ENCODE measurements at places on chromosomes 2 and 18.
A peak's percentile ranks its signal among the peaks of the same experiment; 100 is the strongest.

DNA sequence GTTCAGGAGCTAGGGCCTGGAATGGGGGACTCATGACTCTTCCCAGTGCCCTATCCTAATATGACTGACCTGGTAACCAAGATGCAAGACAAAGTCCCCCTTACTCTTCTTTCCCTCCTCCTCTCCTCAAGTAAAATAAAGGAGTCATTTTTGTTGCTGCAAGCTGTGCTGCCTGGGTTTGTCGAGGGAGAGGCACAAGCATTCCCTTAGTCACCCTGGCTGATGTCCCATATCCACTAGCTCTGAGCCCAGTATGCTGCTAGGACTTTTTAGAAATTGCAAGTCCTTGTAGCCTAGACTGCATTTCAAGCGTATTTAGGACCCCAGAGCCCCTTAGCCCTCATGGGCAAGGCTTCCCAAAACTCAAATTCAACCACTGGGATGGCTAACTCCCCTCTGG is 338.5 kb upstream of the SETBP1 start:
- DNase-seq = peak; percentile 30

GRCh38 chr2:159926695-159927094 is 128.7 kb upstream of the CD302 start:
- no peak for DNase-seq

GRCh38 chr2:200159829-200160781 is 146.4 kb upstream of the SPATS2L start:
- peak; percentile 69 for DNase-seq

GRCh38 chr2:24824966-24825882 is 32.0 kb downstream of the CENPO start:
- DNase-seq = peak; percentile 36

DNA sequence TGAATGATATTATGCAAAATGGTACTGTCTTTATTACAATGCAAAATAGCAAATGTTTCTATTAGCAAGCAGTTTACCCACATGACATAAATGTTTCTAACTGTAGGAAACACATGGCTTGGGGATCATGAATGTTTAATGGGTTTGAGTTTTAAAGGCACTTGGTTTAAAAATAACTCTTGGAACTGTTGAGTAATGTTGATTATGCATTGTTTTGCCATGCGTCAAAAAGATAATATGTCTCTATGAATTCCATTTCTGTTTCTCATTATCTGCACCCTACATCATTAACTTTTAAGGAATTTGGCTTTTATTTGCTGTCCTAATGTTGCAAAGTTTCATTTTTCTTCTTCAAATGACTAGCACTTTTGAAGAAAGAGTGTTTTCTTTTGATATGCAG is 1355.5 kb downstream of the SUCLG1 start:
- DNase-seq = peak; percentile 42

- peak; percentile 52 for DNase-seq
These were observed 25.6 kb downstream of the MAP3K2 start for GRCh38 chr2:127361929-127362885.

DNA sequence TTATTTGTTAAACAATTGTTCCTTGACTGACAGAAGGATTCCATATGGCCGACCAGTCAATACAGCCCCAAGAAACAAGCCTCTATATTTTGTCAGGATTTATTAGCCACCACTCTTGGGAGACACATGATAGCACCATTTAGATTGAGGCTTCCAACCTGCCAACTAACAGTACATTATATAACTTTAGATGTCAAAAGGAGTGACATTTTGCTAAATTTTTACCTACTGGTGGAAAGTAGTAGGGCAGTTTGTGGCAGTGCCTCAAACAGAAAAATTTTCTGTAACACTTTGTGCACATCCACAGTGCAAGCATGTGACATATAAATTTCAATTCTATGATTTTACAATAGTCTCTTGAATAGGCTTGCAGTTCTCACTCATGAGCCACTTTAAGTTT is 464.0 kb downstream of the TRIB2 start:
- no peak for DNase-seq

DNA sequence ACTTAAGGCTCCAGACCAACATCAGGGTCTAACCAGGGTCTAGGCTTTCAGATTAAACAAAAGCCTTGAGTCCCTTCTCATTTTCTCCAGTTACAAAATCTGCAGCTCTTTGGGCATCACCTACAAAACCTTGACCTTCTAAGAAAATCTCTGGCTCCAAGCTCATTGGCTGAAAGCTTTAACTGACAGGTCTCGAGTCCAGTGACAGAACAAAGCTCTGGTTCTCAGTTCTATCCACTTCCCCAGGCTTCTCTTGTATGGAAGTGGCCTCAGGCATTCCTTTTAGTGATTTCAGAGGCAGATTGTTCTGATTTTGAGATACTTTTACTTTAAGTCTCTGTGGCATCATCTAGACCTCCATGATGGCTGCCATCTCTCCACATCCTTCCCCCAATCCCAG is 11.3 kb downstream of the SIX2 start:
- DNase-seq = peak; percentile 42

DNA sequence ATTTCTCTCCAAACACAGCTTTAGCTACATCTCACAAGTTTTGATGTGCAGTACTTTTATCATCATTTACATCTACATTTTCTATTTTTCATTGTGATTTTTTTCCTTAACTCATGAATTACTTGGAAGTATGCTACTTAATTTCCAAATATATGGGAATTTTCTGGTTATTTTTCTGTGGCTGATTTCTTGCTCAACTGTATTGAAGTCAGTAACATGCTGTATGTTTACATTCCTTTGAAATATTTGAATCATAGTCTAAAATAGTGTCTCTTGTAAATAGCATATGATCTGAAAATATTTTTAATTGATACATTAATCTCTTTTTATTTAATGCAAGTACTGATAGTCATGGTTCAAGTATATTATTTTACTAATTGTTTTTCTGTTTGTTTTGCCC is 26.0 kb upstream of the GALNT5 start:
- peak; percentile 23 for DNase-seq

DNA sequence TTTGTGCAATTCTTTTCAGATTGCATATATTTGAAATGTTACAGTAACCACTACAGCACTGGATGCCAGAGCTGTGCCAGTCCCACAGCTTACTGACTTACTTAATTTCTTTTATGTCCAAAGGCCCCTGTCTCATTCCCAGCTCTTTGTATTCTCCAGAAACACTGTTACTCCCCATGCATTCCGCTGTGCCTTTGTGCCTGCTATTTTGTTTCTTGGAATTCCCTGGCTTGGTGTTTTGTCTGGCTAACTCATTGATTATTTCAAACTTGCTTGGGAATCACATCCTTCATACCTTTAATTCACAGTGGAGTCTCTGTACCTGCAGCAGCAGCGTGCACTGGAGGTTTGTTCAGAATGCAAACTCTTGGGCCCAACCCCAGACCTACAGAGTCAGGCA is 601.9 kb upstream of the DDX18 start:
- DNase-seq = no peak

- no peak for DNase-seq
These were observed 32.3 kb downstream of the ITGB1BP1 start for GRCh38 chr2:9390991-9391390.

GRCh38 chr2:132668189-132668823 is 1.7 kb downstream of the LYPD1 start:
- no peak for DNase-seq

DNA sequence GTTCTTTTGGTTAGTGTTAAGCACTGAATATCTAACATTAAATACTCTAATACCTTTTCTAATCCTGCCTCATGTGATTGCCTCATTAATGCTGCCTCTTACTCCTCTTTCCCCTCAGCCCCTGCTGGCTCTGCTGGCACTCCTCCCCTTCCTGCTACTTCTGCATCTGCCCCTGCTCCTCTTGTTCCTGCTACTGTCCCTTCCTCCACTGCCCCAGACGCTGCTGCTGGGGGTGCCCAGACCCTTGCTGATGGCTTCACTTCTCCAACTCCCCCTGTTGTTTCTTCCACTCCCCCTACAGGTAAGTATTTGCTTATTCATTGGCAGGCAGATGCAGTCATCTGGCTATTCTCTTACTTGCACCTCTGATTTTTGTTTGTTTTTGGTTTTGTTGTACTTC is 68.5 kb downstream of the ABI2 start:
- DNase-seq = no peak

DNA sequence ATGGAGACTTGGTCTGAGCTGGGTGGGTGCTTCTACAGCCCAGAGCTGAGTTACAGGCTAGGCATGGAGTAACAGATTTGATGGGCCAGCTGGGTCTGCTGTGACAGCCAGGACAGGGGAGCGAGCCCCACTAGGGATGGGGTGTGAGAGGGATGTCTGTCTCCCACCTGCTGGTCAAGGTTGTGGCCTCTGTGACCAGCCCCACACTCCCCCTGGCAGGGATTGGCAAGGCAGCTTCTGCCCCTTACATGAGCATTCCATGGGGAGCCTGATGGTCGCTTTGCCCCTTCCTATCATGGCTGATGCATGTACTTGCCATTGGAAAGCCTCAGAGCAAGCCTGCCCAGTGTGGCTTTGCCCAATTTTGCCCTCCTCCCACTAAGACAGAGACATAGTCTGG is 162.0 kb upstream of the FIGN start:
- no peak for DNase-seq

DNA sequence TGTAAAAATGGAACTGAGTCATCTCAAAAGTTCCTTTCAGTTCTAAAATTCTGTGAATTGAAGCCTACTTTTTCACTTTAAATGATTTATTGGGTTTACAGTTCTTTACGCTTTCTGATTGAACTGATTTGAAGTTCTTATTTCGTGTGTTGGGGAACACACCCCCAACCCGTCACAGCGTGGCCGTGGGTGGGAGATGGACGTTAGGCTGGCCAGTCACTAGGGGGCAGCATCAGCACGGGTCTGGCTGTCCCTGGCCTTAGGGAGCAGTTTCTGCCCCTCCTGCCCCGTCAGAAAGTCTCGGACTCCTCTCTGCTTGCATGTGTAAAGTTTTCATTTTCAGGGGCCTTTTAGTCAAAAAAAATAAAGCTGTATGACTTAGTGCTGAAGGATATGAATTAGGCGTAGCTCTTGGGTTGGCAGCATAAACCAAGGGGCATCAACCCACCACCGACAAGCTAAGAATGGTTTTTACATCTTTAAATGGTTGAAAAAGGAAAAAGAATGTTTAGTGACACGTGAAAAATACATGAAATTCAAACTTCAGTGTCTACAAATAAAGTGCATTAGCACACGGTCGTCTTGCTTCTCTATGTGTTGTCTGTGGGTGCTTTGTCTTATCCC is 63.4 kb downstream of the ZCCHC2 start:
- DNase-seq = peak; percentile 77

GRCh38 chr2:201642086-201642578 is 1.2 kb downstream of the TMEM237 start:
- no peak for DNase-seq

- DNase-seq = no peak
These were observed 144.3 kb downstream of the BCL2 start for GRCh38 chr18:63175264-63175663.

GRCh38 chr2:191773136-191773535 is 73.8 kb downstream of the CAVIN2 start:
- DNase-seq = no peak

DNA sequence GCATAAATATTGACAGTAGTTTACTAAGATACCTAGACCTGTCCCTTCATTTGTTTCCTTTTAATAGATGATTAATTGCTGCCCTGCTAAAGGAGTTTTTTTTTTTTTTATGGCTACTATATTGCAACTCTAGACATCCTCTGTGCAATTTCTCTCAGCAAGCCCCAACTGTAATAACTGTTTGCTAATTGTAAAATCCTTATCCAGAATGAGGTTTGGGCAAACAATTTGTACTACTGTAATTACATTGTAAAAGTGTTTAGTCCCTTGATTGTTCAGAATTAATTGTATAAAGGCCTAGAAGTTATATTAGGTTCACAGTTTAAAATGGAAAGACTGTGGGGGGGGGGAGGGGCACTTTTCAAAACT is 3.7 kb upstream of the MEIS1 start:
- DNase-seq = no peak

DNA sequence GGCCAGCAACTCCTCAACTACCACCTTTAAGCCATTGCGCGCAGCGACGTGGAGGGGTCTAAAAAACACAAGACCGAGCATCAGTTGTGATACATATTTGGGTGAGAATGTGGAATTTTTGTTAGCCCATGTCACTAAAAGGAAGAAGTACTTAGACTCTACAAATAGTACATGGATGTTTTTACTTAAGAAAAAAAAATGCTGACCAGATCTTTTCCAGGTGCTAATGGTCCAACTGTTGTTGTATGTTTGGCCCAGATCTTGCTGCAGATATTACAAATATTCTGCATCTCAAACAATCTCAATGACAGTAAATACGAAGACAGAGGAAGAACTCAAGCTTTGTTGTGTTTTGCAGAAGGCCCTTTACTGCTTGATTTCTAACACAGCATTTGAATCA is 67.1 kb upstream of the PGAP1 start:
- no peak for DNase-seq

GRCh38 chr18:43961722-43962121 is 684.4 kb upstream of the SYT4 start:
- DNase-seq = no peak
